Activated CD4-positive, CD25-positive, alpha-beta regulatory T cell treated with anti-CD3 and anti-CD28 coated beads, Interleukin-2, amount 50 U/mL, for 72 hours (primary cell): ENCODE measurements at places on chromosomes 4 and X.

- no peak for DNase-seq
Observed at GRCh38 chr4:48275247-48275646, 5.6 kb upstream of the TEC start.

DNA sequence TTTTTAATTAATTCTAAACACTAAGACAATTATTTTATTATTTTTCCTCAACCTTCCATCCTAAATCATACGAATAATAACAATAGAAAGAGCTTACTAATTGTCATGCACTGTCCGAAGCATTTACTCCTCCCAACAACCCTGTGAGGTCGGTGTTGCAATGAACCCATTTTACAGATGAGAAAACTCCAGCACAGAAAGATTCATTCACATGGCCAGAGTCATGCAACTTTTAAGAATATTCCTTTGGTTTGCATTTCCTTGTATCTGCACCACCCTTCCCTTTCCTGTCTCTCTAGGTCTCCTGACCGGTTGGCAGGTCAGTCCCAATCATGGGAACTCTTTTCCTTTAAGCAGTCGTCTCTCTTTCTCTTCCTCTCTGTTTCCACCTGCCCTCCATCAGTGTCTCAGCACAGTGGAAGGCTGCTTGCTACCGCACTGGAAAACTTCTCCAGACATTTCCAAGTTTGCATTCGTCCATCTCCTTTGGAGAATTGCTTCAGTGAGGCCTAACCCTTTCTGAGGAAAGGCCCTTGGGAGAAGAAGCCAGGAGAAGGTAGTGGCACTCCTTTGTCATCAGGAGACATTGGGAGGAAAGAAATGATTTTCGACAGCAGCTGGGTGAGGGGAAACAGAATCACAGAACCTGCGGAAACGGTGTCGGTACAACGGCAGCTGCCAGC, 1.9 kb upstream of the TMSB4X start:
- DNase-seq: no peak

DNA sequence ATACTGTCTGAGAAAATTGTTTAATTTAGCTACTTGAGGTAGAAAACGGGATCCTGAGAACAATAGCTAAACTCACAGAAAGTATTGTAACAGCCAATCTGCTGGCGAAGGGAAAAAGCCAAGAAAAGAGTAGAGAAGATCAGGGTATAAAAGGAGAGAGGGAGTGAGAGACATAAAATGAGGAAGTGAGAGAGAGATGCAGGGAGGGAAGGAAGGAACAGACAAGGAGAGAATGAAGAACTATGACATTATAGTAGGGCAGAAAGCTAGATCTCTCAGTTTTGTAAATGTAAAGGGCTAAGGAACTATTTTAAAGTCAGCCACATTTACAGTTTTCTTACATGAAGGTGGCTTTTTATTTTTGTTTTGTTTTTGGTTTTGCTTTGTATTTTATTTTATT, 1.6 kb upstream of the GIMD1 start:
- no peak for DNase-seq

GRCh38 chr4:81326581-81326980, 111.6 kb upstream of the PRKG2 start:
- no peak for DNase-seq

DNA sequence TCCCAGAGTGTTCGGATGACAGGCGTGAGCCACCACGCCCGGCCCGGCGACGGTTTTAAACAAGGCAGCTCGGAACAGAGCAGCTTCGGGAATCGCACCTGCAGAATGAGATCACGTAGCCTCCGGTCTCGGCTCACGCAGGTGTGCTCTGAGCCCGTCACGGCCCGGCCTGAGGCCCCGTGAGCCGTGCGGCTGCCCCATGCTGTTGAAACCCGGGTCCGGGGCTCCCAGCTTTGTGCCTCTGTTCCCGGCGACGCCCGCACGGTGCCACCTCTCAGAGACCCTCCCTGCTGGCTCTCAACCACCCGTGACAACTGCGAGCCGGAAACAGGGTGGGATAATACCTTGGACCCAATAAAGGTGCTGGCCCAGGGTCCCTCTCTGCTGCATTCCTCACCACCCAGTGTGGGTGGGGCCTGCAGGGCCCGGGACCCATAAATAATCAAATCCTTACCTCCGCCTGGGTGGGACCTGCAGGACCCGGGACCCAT, 13.4 kb upstream of the PLCXD1 start:
- DNase-seq: no peak
